ENCODE measurements at places on chromosomes 6 and 20.

- no peak for DNase-seq
These were observed 25.0 kb downstream of the NDUFAF5 start for GRCh38 chr20:13809855-13810254.

DNA sequence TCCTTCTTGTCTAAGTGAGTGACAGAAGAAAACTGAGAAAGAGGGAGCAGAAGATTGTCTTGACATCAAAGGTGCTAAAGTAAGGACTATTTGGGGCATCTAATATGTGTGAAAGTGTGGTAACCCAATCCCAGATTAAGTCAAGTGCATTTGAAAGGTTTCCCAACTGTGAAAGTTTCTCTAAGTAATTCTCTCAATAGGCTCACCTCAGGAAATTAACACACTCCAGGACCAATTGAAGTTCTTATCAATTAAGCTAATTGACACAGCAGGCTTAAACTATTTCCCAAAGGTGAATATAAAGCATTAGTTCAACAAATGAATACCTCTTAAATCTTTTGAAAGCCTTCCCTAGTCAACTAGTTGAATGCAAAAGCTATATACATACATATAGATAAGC lies 212.8 kb upstream of the FUT9 start:
- no peak for DNase-seq

DNA sequence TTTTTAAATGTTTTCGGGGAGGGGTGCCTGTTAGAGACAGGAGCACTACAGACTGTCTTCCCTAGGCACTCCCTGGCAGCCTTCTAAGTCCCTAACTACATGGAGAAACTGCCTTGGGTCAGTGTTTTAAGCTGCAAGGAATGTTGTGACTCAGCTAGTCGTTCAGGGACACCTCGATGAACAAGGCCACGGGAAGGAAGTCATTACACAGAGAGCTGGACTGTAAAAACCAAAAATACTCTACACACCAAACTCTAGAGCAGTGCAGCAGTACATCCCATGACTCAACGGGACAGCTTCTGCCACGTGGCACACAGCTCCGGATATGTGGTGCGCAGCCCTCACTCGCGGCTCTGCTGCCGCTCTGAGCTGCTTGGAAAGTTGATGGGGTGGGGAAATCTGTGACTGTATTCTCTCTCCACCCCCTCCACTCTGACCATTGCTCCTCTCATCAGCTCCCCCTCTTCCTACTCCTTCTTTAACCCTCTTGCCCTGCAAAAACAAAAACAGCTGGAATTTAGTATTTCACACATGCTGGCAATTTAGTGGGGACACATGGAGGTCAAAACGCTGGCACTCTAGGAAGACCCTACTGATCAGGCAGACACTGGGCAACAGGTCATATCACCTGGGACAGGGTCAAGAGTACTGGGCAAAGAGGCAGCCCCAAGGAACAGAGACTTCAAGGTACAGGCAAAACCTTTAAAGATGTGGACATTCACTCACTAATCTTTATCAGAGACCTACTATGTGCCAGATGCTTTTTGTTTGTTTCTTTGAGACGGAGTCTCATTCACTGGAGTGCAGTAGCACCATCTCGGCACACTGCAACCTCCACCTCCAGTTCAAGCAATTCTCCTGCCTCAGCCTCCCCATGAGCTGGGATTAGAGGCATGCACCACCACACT lies 10.9 kb upstream of the LPIN3 start:
- DNase-seq = peak; percentile 65

DNA sequence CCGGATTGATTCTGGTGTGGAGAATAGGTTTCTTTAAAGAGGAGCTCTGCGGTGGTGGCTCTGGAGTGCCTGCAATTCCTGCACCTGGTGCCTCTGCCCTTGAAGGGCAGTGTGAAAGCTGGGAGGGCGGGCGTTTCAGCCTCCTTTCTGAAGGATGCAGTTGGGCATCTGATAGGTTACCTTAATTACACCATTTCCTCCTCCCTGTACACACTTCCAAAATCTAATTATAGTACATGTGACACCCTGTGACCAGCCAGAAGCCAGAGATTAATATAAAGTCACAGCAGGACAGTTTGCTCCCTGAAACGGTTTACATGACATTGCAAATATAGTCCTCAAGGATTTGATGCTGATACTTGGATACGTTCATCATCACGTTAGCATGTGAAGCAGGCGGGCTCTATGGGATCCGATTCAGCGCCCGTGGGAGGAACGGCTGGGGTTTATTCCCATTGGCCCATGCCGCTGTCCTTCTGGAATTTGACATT lies 548.2 kb downstream of the QKI start:
- no peak for DNase-seq

DNA sequence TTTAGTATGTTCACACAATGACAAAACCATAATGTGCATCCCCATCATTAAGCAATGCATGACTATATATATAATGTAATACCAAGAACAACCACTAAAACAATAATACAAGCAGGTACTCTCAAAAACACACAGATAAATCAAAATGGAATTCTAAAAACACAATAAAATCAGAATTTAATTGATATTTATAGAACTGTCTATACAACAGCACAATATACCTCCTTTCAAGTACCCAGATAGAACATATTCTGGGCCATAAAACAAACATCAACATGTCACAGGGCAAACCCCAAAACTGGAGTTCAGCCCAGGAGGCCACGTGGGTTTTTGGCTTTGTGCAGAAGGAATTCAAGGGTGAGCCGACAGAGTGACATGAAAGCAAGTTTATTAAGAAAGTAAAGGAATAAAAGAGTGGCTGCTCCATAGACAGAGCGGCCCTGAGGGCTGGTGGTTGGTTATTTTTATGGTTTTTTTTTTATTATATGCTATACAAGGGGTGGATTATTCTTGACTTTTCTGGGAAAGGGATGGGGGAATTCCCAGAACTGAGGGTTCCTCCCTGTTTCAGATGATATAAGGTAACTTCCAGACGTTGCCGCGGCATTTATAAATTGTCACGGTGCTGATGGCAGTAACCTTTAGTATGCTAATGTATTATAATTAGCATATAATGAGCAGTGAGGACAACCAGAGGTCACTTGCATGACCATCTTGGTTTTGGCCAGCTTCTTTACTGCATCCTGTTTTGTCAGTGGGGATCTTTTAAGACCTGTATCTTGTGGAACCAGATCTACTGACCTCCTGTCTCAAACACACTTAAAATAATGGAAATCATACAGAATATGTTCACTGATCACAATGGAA lies 5.6 kb downstream of the RAB23 start:
- no peak for DNase-seq

GRCh38 chr6:40341726-40342125 lies 245.4 kb downstream of the LRFN2 start:
- no peak for DNase-seq

DNA sequence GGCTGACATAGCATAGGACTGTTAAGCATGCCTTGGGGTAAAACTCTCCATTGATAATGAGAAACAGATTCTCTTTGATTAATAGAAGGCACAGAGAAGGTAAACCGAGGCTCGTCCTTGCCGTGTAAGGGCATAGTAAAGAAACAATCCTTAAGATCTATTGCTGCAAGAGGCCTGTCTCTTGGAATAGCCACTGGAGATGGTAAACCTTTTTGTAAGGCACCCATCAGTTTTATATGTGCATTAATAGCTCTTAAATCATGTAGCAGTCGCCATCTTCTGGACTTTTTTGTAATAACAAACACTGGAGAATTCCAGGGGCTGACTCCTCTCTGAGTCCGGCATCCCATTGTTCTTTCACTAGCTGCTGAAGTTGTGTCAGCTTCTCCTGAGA lies 8.4 kb upstream of the ABHD12 start:
- peak; percentile 28 for DNase-seq

DNA sequence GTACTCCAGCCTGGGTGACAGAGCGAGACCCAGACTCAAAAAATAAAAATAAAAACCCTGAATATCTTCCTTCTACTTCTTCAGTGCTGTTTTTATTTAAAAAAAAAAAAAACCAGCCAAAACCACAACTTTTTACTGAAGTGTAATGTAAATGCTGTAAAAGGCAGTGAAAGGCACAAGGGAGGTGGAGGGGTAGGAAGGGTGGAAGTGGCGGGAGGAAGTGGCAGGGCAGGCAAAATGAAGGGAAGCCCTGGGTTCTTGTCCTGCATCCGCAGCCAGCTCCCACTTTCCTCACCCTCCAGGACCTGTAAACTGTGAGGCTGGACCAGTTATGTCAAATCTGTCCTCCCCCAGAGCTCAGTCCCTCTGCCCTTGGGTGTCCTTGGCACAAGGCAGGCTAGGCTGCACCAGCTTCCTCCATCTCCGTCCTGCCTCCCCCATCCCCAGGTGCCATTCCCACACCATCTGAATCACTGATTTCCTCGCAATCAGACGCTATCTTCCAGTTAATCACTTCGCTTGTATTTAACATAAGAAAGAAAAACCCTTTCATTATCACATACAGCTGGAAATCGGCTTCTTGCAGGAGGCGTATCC lies 13.7 kb upstream of the PANK2 start:
- DNase-seq = no peak

DNA sequence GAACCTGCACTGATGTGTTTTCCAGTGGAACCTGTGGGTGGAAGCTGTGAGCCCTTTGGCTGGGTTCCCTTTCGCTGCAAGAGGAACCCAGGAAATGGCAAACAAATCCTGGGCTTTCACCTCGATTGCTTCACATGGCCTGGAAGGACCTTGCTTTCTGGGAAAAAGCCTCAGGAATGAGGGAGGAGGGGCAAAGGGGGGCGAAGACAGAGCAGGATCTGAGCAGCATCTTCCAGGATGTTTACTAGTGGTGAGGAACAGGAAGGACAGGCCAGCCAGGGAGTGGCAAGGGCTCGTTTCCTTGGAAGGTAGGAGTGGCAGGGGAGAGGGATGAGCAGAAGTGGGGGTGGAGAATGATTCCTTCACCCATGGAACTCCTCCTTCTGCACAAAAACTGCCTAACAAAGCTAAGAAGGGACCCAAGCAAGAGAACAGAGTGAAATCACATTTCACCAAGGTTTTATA lies 5.9 kb downstream of the SLC2A10 start:
- DNase-seq = no peak

- no peak for DNase-seq
These were observed 47.7 kb upstream of the FNDC1 start for GRCh38 chr6:159121486-159121885.

DNA sequence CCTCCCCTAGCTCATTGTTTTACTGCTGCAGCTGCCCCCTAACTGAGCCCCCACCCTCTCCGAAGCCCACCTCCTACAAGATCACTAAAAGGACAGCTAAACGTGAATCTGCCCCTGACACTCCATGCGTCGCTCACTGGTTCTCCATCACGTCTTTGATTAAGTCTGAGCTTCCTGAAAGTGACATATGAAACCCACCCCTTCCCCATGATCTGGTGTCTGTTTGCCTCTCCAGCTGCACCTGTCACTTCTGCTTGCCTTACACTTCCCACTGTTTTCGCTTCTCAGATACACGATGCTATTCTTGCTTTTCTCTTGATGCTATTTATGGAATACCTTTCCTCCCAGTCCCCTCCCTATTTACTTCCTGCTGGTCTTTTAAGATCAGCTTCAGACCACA lies 8.0 kb upstream of the PERP start:
- DNase-seq = no peak

GRCh38 chr6:12767016-12767415 lies 50.4 kb downstream of the PHACTR1 start:
- DNase-seq = no peak

DNA sequence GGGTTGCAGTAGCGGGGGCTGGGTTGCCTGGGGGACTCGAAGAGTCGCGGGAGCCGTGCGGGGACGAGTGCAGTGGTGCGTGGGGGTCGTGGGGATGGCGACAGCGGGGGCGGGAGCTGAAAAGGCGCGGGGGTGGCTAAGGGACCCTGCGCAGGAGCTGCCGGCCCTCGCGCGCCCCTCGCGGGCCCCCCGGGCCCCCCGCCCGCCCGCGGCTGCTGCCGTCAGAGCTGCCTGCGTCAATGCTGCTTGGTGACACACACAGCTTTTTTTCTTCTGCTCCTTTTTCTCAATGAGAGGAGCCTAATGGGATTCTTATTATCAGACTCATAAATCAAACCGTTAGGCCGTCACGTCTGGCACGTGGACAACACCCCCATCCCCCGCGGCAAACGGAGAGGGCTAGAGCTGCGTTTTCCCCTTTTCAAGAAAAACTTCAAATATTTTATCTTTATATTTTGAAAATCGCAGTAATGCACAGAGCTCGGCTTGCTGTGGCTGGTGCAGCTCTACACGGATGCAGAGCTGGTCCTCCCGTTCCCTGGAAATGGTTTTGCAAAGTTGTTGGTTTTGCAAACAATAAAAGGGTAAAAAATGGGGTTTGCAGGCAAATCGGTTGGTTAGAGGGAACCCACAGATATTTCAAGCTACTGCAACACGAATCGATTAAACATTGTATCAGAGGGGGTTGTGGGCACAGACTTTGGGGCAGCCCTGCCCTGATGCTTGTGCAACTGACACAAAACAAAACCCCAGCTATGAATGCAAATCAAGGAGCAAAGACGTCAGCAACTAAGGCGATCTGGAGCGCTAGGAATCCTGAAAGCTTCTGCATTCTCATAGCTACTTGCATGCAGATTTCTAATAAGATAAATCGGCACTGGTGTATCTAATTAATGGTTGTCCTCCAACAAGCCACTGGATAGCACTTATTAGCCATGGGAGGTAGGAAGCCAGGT lies 161.4 kb downstream of the TBXT start:
- no peak for DNase-seq

DNA sequence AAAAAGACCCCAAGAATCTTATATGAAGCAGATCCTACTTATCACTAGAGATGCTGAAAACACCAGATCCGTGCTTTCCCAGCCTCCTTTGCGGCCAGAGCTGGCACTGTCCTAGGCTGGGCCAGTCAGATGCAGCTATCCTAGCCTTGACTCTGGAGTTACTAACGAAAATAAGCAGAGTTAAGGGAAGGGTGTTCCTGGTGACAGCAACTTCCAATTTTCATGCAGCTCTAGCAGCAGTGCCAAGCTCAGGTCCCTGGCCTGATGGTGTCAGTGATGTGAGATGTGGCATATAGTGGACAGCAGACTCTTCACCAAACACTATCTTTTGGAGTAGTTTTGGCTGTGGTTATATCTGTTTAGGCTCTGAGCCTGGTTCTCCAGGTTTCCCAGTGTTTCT lies 25.6 kb upstream of the ABCC10 start:
- no peak for DNase-seq

- DNase-seq = no peak
These were observed 1.4 kb downstream of the RPS10 start for GRCh38 chr6:34424200-34425131.

GRCh38 chr6:69279805-69280204 lies 517.0 kb downstream of the LMBRD1 start:
- DNase-seq = no peak

GRCh38 chr6:149064660-149065015 lies 252.9 kb upstream of the TAB2 start:
- DNase-seq = no peak
